ENCODE measurements at places on chromosomes 6 and 20.

DNA sequence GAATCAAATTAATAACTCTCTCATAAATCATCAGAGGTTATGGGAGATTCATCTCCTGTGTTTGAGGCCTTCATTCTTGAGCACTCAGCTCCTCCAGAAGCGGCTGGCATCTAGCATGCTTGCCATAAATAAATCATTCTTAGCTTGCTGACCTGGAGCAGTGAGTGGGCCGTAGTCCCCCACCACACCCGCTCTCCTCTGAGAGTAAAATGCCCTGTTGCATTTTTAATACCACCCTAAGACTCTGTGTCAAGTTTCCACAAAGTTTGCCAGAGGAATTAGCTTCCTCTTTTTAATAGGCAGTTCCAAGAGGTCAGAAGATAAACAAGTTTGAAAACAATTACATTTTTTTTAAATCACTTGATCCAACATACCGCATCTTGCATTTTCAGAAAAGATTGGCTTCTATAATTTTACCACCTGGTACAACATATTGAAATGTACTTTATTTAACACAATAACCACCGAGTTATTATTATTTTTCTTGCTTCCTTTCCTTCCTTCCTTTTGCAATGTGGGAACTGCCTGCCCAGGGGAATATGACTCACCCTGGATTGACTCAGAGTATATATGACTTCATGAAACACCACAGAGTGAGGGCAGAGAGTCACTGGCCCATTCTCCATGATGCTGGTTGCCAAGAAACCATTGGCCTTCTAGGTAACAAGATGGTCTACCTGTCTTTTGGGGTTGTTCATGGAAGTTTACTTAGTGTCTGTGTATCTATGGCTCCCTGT, 29.4 kb upstream of the CLIC5 start:
- H3K4me3 ChIP-seq, result no peak overlapping the region
- no peaks in the 10 kb centered on the region for H3K4me1 ChIP-seq
- no peak for DNase-seq
- H3K27me3 ChIP-seq, result no peaks in the 10 kb centered on the region
- H3K36me3 ChIP-seq, result no peaks in the 10 kb centered on the region

- no peaks in the 10 kb centered on the region for H3K27me3 ChIP-seq
- H3K36me3 ChIP-seq, result no peaks in the 10 kb centered on the region
- H3K4me1 ChIP-seq, result no peaks in the 10 kb centered on the region
- H3K4me3 ChIP-seq, result no peak overlapping the region
- no peak for DNase-seq
These were observed 199.7 kb upstream of the KCNQ5 start for GRCh38 chr6:72422171-72422570.

GRCh38 chr6:94570581-94570980, 1006.8 kb upstream of the MANEA start:
- no peaks in the 10 kb centered on the region for H3K36me3 ChIP-seq
- H3K4me3 ChIP-seq, result no peak overlapping the region
- DNase-seq, result no peak

DNA sequence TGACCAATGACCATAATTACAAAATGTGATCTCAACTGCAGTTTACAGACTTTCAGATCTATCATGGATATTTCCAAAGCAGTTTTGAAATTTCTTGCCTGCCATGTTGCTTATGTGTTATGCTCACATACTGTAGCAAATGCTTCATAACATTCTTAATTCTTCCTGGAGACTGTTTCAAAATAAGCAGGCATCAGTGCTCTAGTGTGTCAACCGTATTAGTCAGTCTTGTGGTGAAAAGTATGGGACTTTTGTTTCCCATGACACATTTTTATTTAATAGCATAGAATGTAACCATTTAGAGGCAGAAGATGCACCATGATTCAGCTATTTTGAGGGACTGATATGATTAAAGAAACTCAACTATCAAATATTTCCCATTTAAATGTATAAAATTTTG, 1.7 kb downstream of the POPDC3 start:
- peak overlapping the region; percentile 86 for H3K4me3 ChIP-seq
- H3K27ac ChIP-seq, result no peak overlapping the region
- no peak for DNase-seq

DNA sequence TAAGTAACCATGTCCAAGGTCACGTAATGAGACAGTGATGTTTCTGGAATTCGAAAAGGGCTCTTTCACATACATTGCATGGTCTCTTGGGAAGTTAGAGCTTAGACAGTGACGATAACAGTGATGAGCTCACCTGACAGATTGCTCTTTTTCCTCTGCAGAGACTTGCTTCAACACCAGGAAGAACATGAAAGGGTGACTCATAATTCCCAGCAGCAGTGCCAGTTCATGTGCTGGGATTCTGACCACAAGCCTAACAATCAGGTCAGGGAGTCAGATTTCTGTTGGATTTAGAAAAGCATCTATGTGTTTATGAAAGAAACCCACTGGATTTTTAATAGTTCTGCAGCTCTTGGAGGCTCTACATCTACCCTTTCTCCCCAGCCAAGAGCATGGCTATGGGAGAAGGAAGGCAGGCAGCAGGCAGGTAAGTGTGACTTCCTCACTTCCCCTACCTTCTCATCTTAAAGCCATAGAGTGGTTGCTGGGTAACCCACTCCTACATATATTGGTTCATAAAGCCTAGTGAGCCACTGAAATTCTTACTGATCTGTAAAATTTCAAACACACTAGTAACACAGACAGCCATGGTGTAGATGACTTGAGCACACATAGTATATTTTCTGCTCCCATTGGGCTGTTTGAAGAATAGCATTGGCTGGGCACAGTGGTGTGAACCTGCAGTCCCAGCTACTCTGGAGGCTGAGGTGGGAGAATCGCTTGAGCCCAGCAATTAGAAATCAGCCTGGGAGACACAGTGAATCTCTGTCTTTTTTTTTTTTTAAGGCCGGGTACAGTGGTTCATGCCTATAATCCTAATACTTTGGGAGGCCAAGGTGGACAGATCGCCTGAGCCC, 44.4 kb upstream of the LOC128125822 start:
- H3K27me3 ChIP-seq, result no peaks in the 10 kb centered on the region
- no peaks in the 10 kb centered on the region for H3K36me3 ChIP-seq
- H3K27ac ChIP-seq, result no peak overlapping the region
- H3K4me3 ChIP-seq, result no peak overlapping the region
- no peak for DNase-seq

DNA sequence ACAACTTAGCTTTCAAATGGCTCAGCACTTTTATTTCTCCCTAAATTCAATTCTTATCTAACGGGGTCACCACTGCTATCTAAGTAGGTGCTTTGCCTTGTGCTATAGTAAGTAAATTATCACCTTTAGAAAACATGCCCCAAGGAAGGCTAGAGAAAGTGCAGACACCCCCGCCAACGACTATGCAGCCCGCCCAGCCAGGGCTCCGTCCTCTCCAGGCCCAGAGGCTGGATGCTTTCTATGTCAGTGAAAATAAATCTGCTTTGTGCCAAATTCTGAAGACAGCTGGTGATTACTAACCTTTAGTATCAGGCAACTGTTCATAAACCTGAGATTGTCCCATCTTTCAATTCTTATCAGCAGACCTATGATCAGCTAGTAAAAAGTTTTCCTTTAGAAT, 14.3 kb downstream of the KIAA0319 start:
- H3K27me3 ChIP-seq, result no peaks in the 10 kb centered on the region
- H3K36me3 ChIP-seq, result no peaks in the 10 kb centered on the region
- no peak overlapping the region for H3K4me3 ChIP-seq
- H3K4me1 ChIP-seq, result peaks cover 6% of the 10 kb centered on the region

- H3K27me3 ChIP-seq, result no peaks in the 10 kb centered on the region
- no peak overlapping the region for H3K4me3 ChIP-seq
- peaks cover 21% of the 10 kb centered on the region for H3K4me1 ChIP-seq
- no peaks in the 10 kb centered on the region for H3K36me3 ChIP-seq
- DNase-seq, result no peak
- H3K27ac ChIP-seq, result no peak overlapping the region
These were observed 57.2 kb upstream of the MRPS10 start for GRCh38 chr6:42274898-42275297.

DNA sequence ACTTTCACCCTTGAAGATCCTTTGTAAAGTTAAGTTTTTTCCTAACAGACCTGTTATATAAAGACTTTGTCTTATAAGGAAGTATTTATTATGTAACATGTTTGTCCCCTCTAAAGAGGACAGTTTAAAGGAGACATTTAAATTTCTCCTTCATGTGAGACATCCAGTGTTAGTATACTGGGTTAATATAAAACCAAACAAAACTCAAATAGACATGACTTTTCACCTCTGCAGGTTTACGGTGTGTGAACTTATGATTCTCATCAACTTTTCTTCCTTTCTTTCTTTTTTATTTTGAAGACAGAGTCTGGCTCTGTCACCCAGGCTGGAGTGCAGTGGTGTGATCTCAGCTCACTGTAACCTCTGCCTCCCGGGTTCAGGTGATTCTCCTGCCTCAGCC, 17.4 kb upstream of the MPC1 start:
- H3K27me3 ChIP-seq, result peaks cover 2% of the 10 kb centered on the region
- no peak for DNase-seq
- no peaks in the 10 kb centered on the region for H3K36me3 ChIP-seq
- H3K4me3 ChIP-seq, result no peak overlapping the region
- no peak overlapping the region for H3K27ac ChIP-seq
- peaks cover 11% of the 10 kb centered on the region for H3K4me1 ChIP-seq

DNA sequence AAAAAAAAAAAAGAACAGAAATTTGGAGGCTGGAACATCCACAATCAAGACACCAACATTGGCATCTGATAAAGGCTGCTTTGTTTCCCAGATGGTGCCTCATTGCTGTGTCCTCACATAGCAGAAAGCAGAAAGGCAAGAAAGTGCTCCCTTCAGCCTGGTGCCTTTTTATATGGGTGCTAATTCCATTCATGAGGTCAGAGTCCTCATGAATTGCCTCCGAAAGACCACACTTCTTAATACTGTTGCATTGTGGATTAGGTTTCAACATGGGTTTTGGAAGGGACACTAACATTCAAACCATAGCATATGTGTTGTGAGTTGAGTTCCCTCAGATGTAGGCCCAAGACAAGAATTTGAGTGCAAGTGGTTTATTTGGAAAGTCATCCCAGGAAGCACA, 8.0 kb upstream of the C20orf202 start:
- H3K27ac ChIP-seq, result no peak overlapping the region
- H3K27me3 ChIP-seq, result peaks cover 5% of the 10 kb centered on the region
- H3K4me3 ChIP-seq, result no peak overlapping the region
- peaks cover 9% of the 10 kb centered on the region for H3K36me3 ChIP-seq

- H3K27me3 ChIP-seq, result peaks cover 1% of the 10 kb centered on the region
- DNase-seq, result no peak
- H3K4me3 ChIP-seq, result no peak overlapping the region
- H3K36me3 ChIP-seq, result peaks cover 16% of the 10 kb centered on the region
These were observed 71.9 kb downstream of the SMAP1 start for GRCh38 chr6:70739534-70739933.

GRCh38 chr6:93057584-93057983, 361.8 kb downstream of the EPHA7 start:
- no peaks in the 10 kb centered on the region for H3K4me1 ChIP-seq
- H3K36me3 ChIP-seq, result no peaks in the 10 kb centered on the region
- no peak overlapping the region for H3K4me3 ChIP-seq
- peaks cover 2% of the 10 kb centered on the region for H3K27me3 ChIP-seq
- DNase-seq, result no peak
- no peak overlapping the region for H3K27ac ChIP-seq

DNA sequence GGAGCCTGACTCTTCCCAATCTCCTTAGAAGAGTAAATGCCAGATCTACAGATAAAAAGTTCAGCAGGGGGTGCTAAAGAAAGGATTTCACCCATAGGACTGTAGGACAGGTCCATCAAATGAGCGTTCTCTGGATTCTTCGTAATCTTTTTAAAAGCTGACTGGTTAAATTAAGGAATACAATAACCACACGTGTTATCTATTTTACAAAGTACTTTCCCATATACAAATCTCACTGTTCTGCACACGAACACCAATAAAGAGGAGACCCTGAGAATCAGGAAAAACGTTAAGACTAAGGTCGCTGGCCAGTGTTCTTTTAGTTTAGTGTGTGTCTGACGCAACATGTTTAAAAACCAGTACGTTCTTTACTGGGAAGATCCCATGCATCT, 542 bp downstream of the TUBE1 start:
- no peak for DNase-seq
- H3K36me3 ChIP-seq, result no peaks in the 10 kb centered on the region
- H3K4me1 ChIP-seq, result no peaks in the 10 kb centered on the region
- no peak overlapping the region for H3K4me3 ChIP-seq
- no peak overlapping the region for H3K27ac ChIP-seq

DNA sequence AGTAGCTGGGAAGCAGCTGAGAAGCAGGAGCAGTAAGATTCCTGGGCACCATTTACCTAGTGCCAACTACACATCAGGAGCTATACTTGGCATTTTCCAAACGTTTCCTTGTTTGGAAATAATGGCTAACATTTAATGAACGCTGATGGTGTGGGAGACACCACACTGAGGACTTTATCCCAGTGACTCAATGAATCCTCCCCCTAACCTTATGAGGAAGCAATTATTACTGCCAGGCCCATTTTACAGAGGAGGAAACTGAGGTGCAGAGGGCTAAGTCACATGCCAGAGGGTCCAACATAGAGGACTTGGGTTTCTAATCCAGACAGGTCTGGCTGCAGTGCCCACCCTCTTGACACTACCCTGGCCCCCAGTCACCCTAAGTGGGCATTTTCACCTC, 6.1 kb downstream of the PTGIS start:
- no peak overlapping the region for H3K27ac ChIP-seq
- no peak for DNase-seq
- H3K4me1 ChIP-seq, result no peaks in the 10 kb centered on the region
- H3K4me3 ChIP-seq, result no peak overlapping the region
- no peaks in the 10 kb centered on the region for H3K36me3 ChIP-seq

DNA sequence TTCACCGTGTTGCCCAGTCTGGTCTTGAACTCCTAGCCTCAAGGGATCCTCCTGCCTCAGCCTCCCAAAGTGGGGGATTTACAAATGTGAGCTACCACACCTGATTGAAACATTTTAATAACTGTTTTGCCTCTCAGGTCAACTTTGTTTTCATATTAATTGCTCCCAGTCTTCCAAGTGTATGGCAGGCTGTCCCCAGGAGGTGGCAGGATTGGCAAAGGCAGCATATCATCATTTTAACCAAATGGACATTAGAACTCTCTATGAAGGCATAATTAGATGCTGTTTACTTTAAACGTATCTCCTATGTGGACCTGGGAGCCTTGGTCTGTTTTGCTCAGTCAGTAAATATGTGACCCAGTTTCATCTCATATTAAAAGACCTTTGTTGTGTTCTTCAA, 59.2 kb upstream of the CSE1L start:
- peaks cover 10% of the 10 kb centered on the region for H3K36me3 ChIP-seq
- H3K27me3 ChIP-seq, result peaks cover 2% of the 10 kb centered on the region
- H3K4me3 ChIP-seq, result no peak overlapping the region
- no peak for DNase-seq
- H3K27ac ChIP-seq, result no peak overlapping the region
- no peaks in the 10 kb centered on the region for H3K4me1 ChIP-seq
